ENCODE measurements at places on chromosomes 6 and 20.

DNA sequence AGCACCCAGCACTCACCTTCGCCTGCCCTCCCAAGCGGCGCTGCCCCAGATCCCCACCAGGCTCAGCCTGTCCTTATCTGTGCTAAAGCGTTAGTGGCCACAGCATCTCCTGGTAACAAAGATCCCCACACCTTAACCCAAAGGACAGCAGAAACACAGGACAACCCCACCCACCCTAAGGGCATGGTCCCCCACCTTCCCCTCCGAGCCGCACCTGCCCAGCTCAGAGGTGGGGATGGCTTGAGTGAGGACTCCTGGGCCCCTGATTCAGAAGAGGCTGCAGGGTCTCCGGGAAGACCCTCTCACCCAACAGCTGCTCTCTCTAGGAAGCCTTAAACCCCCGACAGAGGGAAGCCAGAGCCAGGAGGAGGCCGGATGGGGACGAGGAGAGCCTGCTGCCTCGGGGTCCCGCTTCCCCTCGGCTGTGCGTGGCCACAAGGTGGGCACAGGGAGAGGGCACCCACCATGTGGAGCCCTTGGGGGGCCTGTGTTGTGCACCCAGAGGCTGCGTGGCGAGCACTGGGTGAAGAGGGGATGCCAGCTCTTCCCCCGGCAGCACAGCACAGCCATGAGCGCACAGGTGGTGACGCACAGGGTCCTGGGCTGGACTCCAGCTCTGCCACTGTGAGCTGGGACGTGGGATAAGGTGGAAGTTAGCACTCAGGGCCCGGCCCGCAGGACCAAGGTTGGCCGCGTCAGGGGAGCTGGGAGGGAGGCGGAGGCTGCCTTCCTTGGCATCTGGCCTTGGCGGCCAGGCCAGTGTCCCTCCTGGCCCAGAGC lies 31.9 kb upstream of the MRGBP start:
- DNase-seq, result no peak

GRCh38 chr20:14727485-14728150 lies 390.2 kb upstream of the FLRT3 start:
- no peak for DNase-seq

DNA sequence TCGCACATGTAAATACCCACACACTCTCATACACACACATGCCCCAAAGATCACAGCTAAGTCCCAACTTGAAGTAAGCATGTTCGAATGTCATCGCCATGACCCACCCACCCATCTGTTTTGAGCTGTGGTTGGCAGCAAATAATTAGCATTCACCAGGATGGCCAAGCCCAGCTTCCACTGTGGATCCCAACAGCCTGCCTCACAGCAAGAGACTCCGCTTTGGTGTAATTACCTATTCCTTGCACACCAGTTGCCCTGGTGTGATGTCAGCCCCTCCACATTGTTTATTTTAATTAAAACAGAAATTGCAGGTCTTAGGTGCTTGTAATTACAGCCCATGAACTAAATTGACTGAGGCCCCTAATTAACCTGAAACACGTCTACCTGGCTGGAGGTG lies 81.1 kb downstream of the MAFB start:
- DNase-seq, result no peak

- DNase-seq, result no peak
Observed at GRCh38 chr6:89501753-89502152, 68.8 kb downstream of the ANKRD6 start.

- DNase-seq, result no peak
Observed at GRCh38 chr6:163842467-163842866, 427.9 kb downstream of the QKI start.

GRCh38 chr6:144066741-144067484 lies 28.5 kb downstream of the SF3B5 start:
- DNase-seq, result no peak

DNA sequence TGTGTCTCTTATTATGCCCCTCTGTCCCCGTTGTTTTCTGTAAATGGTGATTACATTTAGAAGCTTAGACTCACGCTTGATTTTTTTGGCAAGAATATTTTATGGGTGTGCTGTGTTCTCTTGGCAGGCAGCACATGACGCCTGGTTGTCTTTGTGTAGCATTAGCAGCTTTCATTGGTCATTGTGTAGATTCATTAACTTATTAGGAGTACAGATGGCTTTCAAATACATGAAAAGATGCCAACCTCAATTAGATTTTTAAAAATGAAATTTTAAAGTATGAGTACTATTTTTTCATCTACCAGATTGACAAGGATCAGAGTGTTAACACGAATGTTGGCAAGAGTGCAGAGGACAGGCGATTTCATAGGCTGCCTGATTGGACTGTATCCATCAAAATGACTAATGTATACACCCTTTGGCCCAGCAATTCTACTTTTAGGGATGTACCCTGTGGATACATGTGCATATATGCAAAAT lies 15.2 kb downstream of the COX4I2 start:
- no peak for DNase-seq

GRCh38 chr20:62945771-62946339 lies 6.7 kb upstream of the SLC17A9 start:
- no peak for DNase-seq

DNA sequence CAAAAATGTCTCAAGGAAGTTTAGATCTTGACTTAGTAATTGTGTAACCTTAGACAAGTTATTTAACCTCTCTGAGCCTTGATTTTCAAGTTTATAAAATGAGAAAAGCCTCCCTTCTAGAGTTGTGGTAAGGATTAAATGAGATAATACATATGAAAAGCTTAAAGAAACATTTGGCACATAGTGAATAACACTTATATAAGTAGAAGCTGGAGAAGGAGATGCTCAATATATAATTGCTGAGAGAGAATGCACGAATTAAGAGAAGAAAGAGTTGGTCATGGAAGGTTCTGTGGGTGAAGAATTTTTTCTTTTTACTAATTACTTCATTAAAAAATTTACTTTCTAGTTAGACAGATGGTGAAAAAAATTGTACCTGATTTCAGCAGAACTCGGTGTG lies 5.3 kb downstream of the ACSS2 start:
- DNase-seq, result no peak

Data from NCI-H1436 treated with DMSO at 0.1 percent for 48 hours (cell line).